HuH-7.5 (cell line): ENCODE measurements at places on chromosomes 3 and 15.

GRCh38 chr15:43880406-43881194 lies 53.8 kb downstream of the WDR76 start:
- DNase-seq = no peak

DNA sequence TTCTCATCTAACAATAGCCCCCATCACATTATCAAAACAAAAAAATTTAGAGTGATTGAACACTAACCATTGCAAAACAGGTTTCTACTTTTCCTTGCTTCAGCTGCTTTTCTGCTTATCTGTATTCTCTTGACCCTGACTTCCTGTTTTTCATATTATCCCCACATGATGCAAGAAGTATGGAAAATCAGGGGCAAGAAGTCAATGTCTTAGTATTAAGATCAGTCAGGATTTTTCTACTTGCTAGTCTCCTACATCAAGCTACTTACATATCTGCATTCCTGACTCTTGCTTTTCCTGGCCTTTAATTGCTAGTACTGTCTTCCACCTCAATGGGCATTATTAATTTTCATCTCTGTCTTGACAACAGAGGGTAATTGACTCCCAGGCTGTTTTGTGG lies 300.2 kb downstream of the OTOL1 start:
- no peak for DNase-seq

- no peak for DNase-seq
Measured at GRCh38 chr3:37271611-37272010, 97.2 kb upstream of the LRRFIP2 start.

- no peak for DNase-seq
Measured at GRCh38 chr15:78192826-78193594, 41.4 kb downstream of the ACSBG1 start.

- DNase-seq = no peak
Measured at GRCh38 chr3:149992416-149993058, 21.8 kb upstream of the PFN2 start.

DNA sequence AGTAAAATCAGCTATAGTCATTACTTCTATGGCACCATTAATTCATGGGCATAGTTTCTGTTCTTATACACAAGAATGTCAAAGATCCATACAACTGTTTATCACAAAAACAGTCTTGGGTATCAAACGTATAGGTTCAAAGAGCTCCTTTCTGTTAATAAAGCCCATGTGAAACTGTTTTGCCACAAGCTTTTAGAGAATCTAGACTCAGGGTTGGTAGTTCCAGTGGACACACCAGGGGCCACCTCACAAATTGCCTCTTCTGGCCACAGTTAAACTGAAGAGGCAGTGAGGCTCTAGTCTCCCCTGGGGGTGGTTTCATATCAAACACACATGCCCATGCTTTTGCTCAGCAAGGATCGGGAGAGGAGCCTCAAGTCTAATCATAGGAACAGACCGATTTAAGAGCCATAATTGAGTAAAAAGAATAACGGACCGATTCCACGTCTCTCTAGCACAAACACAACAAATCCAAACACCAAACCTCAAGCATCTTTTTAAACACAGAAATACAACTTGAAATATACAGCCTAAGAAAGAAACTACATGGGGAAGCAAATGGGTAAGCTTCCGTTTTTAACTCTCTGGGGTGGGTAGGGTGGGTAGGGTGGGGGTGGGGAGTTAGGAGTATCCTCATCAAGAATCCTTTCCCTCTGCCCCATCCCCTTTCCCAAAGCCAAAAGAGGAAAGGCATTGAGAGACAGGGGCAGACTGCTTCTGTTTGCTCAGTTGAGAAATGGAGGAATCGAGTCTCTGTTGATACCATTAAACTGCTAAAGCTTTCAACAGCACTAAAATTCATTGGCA lies 443.3 kb downstream of the MAGI1 start:
- DNase-seq = no peak

GRCh38 chr15:57406062-57406772 lies 29.9 kb downstream of the CGNL1 start:
- DNase-seq = no peak

DNA sequence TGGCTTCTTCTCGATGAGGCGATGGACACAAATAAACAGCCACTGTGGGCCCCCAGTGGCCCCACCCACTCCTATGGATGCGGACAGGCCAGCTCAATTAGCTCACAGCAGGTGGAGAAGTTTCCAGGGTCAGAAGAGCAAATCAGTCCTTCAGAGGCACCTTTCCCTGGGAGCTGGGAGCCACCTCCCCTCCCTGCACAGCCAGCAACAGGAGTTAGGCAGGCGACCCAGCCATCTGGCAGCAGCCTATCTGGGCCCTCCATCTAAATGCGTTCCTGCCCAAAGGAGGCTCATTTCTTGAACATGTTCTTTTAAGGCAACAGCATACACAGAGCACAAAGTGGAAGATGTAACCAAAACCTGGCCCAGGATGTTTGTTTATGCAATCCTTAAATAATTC lies 211.9 kb upstream of the ARRDC4 start:
- no peak for DNase-seq
